ENCODE measurements at places on chromosomes 12 and 14.

- DNase-seq, result no peak
Measured at GRCh38 chr14:50964683-50965390, 20.6 kb upstream of the PYGL start.

- no peak for DNase-seq
Measured at GRCh38 chr14:81716953-81717352, 183.3 kb upstream of the SEL1L start.

DNA sequence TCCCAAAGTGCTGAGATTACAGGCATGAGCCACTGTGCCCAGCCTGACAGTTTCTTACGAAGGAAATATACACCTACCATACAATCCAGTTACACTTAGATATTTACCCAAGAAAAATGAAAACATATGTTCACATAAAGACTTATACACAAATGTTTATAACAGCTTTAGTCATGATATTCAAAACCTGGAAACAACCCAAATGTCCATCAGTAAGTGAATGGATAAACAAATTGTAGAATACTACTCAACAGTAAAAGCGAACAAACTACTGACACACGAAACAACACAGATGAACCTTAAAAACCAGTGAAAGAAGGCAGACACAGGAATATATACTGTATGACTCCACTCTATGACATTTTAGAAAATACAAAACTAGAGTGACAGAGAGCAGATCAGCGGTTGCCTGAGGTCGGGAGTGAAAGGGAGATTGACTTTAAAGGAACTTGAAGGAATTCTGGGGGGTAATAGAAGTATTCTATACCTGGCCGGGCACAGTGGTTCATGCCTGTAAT is 83.6 kb downstream of the SPRING1 start:
- no peak for DNase-seq

DNA sequence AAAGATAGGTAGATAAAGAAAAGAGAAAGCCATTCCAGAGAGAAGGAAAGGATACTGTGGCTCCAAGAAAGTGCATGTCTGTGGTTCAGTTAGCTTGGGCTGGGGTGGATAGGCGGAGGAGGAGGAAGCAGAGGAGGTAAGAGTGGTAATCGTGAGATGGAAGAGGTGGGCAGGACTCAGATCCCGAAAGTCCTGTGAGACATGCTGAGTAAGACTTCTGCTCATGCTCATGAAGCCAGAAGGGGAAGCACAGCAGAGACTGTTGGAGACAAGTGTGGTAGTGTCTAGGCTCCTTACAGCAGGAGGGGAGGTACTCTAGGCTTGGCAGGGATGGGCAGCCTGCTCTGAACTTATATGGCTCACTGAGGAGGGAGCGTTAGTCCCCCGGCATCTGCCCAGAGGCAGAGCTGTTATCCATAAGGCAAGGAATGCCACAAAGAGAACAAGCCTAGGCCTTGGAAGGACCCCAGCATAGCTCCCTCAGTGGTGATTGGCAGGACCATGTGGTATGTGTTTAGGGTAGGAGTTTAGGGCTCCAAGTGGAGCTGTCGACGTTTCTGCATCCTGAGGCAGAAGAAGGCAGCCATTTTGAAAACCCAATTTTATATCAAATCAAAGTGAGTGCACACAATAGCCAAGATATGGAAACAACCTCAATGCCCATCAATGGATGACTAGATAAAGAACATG is 135.3 kb downstream of the SMOC1 start:
- no peak for DNase-seq

- no peak for DNase-seq
Measured at GRCh38 chr14:26990946-26991345, 393.1 kb upstream of the NOVA1 start.

Measured in nephron progenitor cell (in vitro differentiated cells).